A549 treated with CORT108297 at 1 μM for 4 hours (cell line): ENCODE measurements at places on chromosomes 1 and 21. TPM values are rescaled to one million over a fixed set of nuclear protein-coding genes. Genes with fewer than 3 reads are reported as not detected.

Gene DNASE2B
- not detected in 5 replicates for total RNA-seq

Gene MYOG
- total RNA-seq: not detected in 5 replicates

Gene MAP10
- total RNA-seq: 0.53 to 1.3 TPM (median 1.0 TPM) in 5 replicates

Gene CITED4
- total RNA-seq: 40.2 to 90.2 TPM (median 73.5 TPM) in 5 replicates

Gene CLDN8
- total RNA-seq: not detected in 5 replicates

Gene PGD
- 1,032 to 1,170 TPM (median 1,135 TPM) in 5 replicates for total RNA-seq

Gene POTED
- not detected in 5 replicates for total RNA-seq

Gene SPRR2B
- not detected in 5 replicates for total RNA-seq

Gene CRYAA
- 0.18 TPM in 1 of 5 replicates, not detected in the others for total RNA-seq

Gene SAMSN1
- not detected in 5 replicates for total RNA-seq

Gene DVL1
- 46.8 to 86.9 TPM (median 77.1 TPM) in 5 replicates for total RNA-seq

Gene UBE2U
- not detected in 5 replicates for total RNA-seq

Gene REN
- not detected in 5 replicates for total RNA-seq

Gene TXNIP
- total RNA-seq: 0.08 to 0.30 TPM (median 0.15 TPM) in 5 replicates

Gene PALMD
- 0.25 to 0.46 TPM (median 0.43 TPM) in 5 replicates for total RNA-seq

Gene LRRC38
- 0.04 TPM in 1 of 5 replicates, not detected in the others for total RNA-seq

Gene AMPD1
- 0.07 TPM in 1 of 5 replicates, not detected in the others for total RNA-seq

Gene SELP
- not detected in 5 replicates for total RNA-seq

Gene KCNE1
- total RNA-seq: 0.05 TPM in 1 of 5 replicates, not detected in the others

Gene MMP23B
- total RNA-seq: 0.30 to 0.73 TPM (median 0.60 TPM) in 5 replicates

Gene OR14K1
- total RNA-seq: not detected in 5 replicates

Gene TBX19
- total RNA-seq: 0.60 to 0.98 TPM (median 0.78 TPM) in 5 replicates

Gene GUCA2A
- total RNA-seq: not detected in 5 replicates

Gene ERVH48-1
- not detected in 5 replicates for total RNA-seq
